ENCODE measurements at places on chromosomes 7 and 10.

GRCh38 chr7:133678137-133678814, 425.4 kb downstream of the EXOC4 start:
- no peak for DNase-seq

DNA sequence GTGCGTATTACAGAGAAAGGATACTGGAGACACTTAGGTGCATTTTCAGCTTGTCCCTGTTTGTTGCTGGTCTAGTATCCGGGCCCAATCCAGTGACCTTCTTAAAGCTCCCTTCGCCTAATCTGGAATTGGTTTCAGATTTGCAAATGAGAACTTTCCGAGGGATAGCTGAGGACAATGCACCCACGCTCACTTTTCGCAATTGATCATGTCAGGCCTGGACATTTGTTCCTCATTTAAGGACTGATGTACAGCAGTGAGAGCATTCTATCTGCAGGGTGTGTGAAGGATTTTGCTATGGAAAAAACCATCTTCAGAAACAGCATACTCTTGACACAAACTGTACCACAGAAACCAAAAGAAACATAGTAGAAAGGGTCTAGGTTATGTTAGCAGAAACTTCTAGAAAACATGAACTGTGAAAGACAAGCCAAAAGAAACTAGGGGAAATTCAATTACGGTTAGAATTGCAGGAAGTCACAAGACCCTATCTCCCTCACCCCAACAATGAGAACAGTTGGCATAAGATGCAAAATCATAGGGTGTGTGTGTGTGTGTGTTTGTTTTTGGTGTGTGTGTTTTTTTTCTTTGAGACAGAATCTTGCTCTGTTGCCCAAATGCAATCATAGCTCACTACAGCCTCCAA, 331.1 kb downstream of the CALN1 start:
- peak; percentile 84 for DNase-seq

GRCh38 chr10:132173185-132173584, 13.6 kb upstream of the DPYSL4 start:
- peak; percentile 18 for DNase-seq

DNA sequence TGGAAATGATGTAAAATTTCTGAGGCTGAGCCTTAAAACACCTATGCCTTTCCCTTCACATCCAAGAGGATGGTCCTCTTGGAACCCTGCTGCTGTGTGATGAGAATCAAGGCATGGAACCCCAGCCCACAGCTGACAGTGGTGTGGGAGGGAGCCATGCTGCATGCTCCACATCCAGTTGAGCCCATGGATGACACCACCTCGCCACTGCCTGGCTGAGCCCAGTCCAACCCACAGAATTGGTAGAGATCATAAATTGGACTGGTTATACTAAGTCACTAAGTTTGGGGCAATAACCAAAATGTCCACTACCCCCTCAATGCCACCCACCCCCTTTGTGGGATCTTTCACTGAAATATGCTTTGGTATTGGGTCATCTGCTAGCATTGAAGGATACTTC, 45.9 kb upstream of the C10orf90 start:
- no peak for DNase-seq

DNA sequence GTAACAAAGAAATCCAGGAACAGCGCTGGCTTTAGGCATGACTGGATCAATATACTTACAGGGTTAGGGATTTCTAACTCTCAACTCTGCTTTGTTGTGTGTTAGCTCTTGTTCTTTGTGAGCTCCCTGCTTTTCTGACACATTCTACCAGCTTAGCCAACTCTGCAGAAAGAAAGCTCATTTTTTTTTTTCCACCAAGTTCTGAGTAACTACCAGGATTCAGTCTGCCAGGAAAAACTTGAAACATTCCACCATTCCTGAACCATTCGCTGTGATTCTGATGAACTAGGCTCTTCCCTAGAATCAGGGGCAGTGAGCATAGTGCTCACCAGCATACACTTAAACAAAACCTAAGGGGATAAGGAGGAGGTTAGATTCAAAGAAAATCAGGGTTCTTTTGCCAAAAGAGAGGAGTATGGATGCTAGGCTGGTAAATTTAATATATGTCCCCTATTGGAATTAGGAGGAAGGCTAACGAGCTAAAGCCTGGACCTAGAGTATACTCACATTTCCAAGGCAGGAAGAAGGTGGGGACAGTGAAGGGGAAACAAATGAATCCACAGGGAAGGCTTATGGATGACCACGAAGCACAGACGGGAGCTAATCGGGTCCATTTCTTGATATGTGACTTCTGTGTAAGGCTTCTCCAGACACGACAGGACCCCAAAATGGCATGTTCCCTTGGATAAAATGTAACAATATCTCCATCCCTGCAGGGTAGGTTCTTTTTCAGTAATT, 183.4 kb downstream of the PRKG1 start:
- no peak for DNase-seq

- no peak for DNase-seq
Measured at GRCh38 chr7:64775289-64775688, 18.9 kb upstream of the ZNF138 start.

DNA sequence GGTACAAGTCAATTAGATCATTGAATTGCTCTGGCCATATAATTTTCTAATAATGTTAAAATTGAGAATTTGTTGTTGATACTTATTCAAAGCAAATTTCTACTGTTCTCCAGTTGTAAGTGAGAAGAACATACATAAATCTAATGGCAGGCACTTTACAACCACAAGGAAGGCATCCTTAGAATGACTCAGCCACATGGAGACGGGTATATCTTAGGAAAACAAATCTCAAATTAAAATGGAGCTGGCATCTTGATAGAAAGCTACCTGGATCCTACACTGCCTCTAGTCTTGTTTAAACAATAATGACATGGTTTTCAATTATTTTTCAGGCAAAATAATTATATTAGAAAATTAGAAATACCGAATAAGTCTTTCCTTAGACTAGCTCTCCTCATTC, 1183.7 kb upstream of the SORCS1 start:
- no peak for DNase-seq

DNA sequence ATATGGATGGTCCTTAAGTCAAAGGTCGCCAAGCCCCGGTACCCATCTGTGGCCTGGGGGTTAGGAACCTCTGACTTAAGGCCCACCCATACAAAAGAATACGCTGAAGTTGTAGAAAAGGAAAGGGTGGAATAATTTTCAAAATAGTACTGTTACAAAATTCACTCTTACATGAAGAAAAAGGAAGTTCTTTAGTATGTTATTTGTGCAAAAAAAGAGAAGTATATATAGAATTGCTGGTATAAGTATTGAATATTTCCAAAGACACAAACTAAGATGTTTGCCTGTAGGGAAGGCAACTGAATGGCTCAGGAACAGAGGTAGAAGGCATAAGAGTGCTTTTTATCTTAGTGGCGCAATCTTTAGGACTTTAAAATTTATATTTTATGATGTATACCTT, 78.7 kb downstream of the PRLHR start:
- no peak for DNase-seq

DNA sequence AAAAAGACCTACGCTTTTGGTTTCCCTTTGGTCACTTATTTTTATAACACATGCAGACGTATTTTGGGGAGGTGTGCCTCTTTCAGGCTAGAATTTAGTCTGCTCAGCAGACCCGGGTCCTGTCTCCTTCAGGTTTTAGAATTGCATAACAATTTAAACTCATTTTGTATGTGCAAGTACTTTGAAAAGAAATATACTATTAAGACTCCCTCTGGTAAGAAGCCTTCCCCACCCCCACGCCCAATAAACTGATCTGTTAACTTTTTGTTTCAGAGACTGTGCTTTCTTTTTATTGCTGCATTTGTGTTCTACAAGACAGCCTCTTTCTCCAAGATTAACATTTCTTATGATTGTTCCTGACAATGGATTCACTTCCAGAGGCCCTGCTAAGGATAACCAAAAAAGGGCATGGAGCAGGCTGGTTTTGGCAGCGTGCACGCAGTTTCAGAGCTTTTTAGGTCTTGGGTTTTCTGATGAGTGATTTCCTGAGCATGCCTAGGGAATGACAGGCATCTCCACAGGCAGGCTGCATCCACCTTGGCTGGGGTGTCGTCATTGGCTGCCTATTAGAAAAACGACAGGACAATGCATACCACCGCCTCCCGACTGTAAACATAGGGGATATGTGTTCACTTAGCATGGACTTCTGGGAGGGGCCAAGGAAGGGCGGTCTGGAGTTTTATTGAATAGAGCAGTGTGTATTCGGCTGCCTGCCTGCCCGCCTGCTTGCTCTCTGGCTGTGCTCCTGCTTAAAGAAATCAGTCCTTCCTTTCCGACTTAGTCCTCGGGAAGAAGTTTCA, at the start of gene CALD1:
Gene CALD1, plus strand, starts transcription at position 694 of the 800 bp plus-strand sequence. CDS start 88,100 bp downstream, outside the sequence.
- DNase-seq: no peak

DNA sequence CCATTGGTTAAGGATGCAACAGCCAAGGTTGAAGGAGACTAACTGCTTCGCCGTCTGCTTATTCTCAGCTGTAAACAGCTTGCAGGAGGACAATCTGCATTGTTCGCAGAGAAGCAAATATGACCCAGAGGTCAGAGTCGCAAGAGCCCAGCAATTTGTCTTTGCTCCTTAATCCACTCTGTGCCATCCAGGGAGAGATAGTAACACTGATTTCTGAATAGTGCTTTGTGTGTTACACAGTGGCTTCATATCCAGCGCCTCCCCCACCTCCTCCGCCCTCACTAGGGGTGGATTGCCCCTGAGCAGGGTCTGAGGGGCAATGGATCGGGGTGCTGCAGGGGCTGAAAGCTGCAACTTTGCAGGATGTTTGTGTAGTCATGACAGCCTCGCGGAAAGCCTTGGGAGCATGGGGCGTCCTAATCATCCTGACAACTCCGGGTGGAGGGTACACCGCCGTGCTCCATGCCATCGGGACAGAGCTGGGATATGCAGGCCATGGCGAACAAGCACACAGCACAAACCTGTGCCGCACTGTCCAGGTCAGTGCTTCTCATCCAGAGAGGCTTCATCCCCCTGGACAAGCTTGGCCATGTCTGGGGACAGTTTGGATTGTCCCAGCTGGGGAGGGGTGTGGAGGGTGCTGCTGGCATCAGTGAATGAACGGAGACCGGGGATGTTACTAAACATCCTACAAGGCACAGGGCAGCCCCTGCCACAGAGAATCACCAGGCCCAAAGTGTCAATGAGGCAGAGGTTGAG, 103.1 kb upstream of the INSIG1 start:
- no peak for DNase-seq

GRCh38 chr7:99930376-99930775, 956 bp upstream of the GJC3 start:
- no peak for DNase-seq

GRCh38 chr7:1255817-1256340, 23.2 kb downstream of the UNCX start:
- DNase-seq: no peak

GRCh38 chr10:36542493-36542892, 582.9 kb upstream of the ANKRD30A start:
- DNase-seq: no peak

DNA sequence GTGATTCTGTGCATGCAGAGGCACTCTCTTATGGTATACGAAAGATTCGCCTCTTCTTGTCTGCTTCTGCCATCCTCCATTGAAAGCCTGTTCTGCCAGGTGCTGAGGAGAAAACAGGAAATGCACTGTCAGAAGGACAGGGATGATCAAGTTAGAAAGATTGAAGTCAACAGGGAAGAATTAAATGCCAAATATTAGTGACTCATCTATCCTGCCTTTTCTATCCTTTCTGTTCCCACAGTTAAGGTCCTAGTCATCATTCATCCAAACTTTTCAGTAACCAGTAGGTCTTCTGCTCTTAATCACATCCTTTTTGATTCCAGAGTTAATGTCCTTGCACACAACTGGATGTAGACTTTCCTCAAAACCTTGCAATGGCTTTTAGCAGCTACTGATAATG, 4.8 kb upstream of the ZNF783 start:
- DNase-seq: no peak

DNA sequence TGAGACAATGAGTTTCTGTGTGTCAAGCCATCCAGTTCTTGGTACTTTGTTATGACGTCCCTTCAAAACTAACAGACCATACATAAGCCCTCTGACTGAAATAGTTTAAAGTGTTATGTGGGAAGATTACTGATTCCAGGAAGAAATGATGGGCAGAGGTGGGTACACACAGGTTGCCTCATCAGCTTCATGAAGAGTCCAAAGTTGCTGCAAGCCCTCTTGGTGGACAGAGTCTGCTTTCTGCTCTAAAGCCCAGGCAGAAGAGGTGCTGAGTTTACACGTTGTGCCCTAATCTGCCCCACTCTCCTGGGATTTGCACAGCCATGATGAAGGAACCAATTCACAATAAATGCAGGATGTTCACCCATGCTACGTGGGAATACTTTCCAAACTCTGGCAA, 187.4 kb downstream of the PARD3 start:
- no peak for DNase-seq

DNA sequence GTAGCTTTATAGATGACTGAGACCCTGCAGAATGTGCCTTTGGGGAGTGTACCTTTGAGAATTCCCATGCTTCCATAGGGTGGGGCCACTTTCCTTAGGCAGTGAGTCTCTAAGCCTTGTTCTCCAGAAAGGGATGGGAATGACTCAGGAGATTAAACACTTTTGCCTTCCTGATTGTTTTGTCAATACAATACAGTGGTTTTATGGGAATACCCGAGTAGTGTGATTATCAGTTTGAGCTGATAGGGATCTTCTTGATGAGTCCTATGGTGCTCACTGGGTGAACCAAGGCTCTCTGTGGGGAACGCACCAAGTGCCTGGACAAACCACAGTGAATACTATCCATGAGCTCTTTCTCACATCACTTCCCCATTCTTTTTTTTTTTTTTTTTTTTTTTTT, 6.3 kb downstream of the MYOF start:
- peak; percentile 19 for DNase-seq

- DNase-seq: no peak
Measured at GRCh38 chr10:55214608-55215007, 413.6 kb upstream of the PCDH15 start.

DNA sequence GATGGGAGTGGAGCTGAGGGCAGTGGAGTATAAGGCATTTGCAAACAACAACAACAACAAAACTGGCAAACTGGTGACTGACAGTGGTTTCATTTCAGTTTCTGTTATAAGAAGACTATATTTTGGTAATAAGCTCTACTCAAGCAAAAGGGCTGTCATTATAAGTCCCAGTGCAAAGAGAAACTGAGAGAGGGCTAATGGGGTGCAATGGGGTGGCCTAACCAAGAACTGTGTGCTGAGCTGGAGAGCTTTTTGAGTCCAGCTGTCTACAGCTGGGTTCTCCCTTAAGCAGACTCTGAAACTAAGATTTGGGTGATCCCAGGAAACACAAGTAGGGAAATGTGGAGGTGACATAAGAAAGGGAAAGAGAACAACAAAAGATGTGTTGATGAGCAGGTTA, 439.3 kb downstream of the ADRA2A start:
- DNase-seq: no peak

- DNase-seq: no peak
Measured at GRCh38 chr10:6739530-6740174, 159.6 kb upstream of the PRKCQ start.

- DNase-seq: no peak
Measured at GRCh38 chr7:15715435-15715834, 29.0 kb upstream of the MEOX2 start.

- DNase-seq: no peak
Measured at GRCh38 chr10:122498521-122498920, 37.2 kb downstream of the HTRA1 start.
